ENCODE measurements at places on chromosomes 1 and 21.

GRCh38 chr1:186518395-186518794 is 57.5 kb upstream of the PDC start:
- DNase-seq: no peak

DNA sequence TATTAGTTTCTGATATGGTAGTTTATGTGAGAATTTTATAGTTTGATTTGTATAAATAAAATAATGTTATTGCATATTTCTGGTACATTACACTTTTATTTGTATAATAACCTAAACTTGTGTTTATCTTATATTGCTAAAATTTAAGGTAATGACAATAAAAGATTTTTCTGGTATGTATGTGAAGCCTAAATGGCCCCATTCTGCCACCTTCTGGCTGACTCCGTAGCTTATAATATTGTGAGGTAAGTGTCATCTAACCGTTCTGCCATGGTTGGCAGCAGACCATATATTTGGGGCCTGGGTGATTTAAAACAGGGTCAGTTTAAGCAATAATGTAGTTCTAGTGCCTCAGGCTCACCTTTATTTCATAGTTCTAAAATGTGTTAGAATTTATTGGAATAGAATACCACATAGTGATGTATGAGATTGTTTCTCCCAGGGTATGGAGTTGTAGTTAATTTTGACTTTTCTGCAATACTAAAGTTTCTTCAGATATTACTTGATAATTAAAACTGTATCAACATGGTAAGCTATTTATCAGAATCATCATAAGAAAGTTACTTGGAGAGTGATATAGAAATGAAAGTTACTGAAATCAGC is 21.2 kb upstream of the PRKACB start:
- peak; percentile 39 for DNase-seq

- no peak for DNase-seq
Observed at GRCh38 chr1:165915932-165916348, 88.5 kb downstream of the UCK2 start.

- DNase-seq: no peak
Observed at GRCh38 chr1:38923607-38924006, 18.0 kb downstream of the RHBDL2 start.

- no peak for DNase-seq
Observed at GRCh38 chr1:201740086-201740541, 88.8 kb upstream of the IPO9 start.

GRCh38 chr1:185534801-185535200 is 199.4 kb upstream of the HMCN1 start:
- peak; percentile 91 for DNase-seq

DNA sequence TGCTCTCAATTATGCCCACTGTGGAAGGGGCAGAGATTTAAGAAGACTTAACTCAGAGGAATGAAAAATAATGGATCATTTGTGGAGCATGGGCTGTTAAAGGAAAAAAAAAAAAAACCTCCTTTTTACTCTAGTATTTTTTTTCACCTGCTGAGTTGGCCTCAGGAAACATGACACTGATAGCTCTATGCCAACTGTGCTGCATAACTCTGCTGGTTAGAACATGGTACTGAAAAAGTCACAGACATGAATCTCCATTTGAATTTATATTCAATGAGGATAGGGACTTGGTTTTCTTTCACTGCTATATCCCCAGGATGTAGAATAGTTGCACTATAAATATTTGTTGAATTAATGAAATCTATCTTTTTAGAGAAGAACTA is 86.1 kb upstream of the KIAA0040 start:
- DNase-seq: no peak

- no peak for DNase-seq
Observed at GRCh38 chr1:1236945-1237873, 5.2 kb downstream of the B3GALT6 start.

DNA sequence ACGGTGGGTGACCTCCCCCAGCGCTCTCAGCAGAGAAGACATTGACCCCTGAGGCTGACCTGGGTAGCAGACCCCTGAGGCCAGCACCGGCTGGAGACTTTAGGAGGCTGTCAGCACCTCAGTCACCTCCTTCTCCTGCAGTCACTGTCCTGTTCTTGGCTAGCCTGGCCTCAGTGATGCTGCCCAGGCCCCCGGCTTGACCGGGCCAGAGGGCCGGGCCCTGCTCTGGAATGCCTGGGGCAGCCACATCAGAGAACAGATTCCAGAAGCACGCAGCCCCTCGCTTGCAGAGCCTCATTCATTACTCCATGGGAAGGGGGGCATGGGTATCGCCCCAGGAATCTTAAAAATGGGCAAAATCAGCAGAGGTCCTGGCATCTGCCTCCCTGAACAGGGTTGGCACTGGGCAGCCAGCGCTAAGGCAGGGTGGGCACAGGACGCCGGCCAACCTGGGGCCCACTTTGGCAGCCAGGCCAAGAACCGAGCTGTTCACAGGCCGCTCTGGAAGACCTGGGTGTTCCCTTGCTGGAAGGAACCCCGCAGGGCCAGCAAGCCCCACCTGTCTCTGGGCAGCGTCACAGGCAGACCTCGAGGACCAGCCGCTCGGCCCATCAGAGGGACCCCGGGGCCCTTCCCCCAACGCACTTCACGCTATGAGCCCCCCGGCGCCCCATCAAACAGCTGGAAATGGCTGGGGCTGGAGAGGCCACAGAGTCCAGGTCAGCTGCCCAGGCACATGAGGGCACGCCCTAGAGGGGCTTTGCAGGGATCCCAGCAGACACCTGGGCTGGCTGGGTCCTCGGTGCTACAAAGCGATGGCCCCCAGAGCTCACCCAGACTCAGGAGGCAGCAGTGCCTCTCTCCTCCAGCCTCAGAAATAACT is 45.1 kb downstream of the MEGF6 start:
- DNase-seq: no peak

All from NCI-H1092 (cell line).